Neural crest cell (in vitro differentiated cells): ENCODE measurements at places on chromosomes 7 and 10. TPM values are rescaled to one million over a fixed set of nuclear protein-coding genes. Genes with fewer than 3 reads are reported as not detected.

Gene HNRNPH3
- total RNA-seq: 238 and 250 TPM in 2 replicates

Gene CPA2
- total RNA-seq: 0.55 and 1.2 TPM in 2 replicates

Gene HOXA5
- total RNA-seq: 3.2 and 4.3 TPM in 2 replicates

Gene CHN2
- 15.4 and 15.9 TPM in 2 replicates for total RNA-seq

- H3K4me1 ChIP-seq: peaks cover 4% of the 10 kb centered on the region
- H3K27ac ChIP-seq: no peak overlapping the region
- H3K27me3 ChIP-seq: no peaks in the 10 kb centered on the region
- DNase-seq: no peak
Observed at GRCh38 chr10:78390817-78391216, 357.2 kb downstream of the RPS24 start.

- peak overlapping the region; percentile 76 for H3K27ac ChIP-seq
- H3K4me3 ChIP-seq: no peak overlapping the region
- no peaks in the 10 kb centered on the region for H3K4me1 ChIP-seq
- no peak for DNase-seq
Observed at GRCh38 chr7:116711790-116712189, 39.8 kb downstream of the MET start.

- H3K4me3 ChIP-seq: peak overlapping the region; percentile 58
- peak overlapping the region; percentile 94 for H3K27ac ChIP-seq
- DNase-seq: no peak
- no peaks in the 10 kb centered on the region for H3K27me3 ChIP-seq
- H3K36me3 ChIP-seq: peaks cover 19% of the 10 kb centered on the region
Observed at GRCh38 chr10:62083412-62084267, 182.1 kb downstream of the ARID5B start.

DNA sequence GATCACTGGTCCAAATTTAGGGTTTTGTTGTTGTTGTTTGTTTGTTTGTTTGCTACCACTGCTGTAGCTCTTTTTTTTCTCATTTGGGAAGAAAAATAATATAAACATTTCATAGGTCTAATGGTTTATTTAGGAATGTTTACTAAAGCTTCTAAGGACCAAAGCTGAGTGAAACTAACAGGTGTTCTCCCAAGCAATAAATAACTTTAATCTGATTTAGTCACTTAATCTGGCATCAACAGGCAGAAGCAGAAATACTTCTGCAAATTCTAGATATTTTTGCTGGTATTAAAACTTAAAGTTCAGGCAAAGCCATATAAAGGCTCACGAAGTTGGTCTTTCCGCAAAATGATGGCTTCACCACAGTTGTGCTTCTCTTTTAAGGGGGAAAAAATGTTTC lies 144.5 kb upstream of the YAE1 start:
- no peaks in the 10 kb centered on the region for H3K36me3 ChIP-seq
- H3K4me3 ChIP-seq: no peak overlapping the region
- no peak overlapping the region for H3K27ac ChIP-seq
- DNase-seq: no peak
- peaks cover 6% of the 10 kb centered on the region for H3K4me1 ChIP-seq

DNA sequence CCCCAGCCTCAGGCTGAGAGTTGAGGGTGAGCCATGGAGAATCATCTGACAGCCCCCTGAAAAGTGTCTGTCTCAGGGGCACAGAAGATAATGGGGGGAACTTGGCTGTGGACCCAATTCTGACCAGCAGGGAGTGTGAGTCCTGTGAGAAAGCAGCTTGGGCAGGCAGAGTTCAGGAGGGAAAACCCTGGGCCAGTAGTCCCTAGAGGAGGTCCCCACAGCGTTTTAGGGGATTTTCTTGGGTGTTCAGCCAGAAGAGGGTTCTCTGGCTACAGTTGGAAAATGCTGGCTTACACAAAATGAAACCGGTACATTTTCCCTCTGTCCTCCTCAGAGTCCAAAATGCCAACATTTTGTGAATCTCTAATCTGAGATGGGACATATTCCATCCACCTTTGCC lies 35.8 kb upstream of the TRIM8 start:
- H3K27ac ChIP-seq: no peak overlapping the region
- no peaks in the 10 kb centered on the region for H3K27me3 ChIP-seq
- H3K4me1 ChIP-seq: peaks cover 19% of the 10 kb centered on the region
- peaks cover 3% of the 10 kb centered on the region for H3K36me3 ChIP-seq
- no peak overlapping the region for H3K4me3 ChIP-seq
- no peak for DNase-seq

- DNase-seq: no peak
- no peaks in the 10 kb centered on the region for H3K4me1 ChIP-seq
- H3K4me3 ChIP-seq: no peak overlapping the region
- H3K36me3 ChIP-seq: no peaks in the 10 kb centered on the region
- no peaks in the 10 kb centered on the region for H3K27me3 ChIP-seq
Observed at GRCh38 chr10:58868736-58869435, 307.6 kb upstream of the PHYHIPL start.

GRCh38 chr10:62492012-62492869 lies 118.1 kb downstream of the ZNF365 start:
- no peaks in the 10 kb centered on the region for H3K36me3 ChIP-seq
- no peak overlapping the region for H3K4me3 ChIP-seq

DNA sequence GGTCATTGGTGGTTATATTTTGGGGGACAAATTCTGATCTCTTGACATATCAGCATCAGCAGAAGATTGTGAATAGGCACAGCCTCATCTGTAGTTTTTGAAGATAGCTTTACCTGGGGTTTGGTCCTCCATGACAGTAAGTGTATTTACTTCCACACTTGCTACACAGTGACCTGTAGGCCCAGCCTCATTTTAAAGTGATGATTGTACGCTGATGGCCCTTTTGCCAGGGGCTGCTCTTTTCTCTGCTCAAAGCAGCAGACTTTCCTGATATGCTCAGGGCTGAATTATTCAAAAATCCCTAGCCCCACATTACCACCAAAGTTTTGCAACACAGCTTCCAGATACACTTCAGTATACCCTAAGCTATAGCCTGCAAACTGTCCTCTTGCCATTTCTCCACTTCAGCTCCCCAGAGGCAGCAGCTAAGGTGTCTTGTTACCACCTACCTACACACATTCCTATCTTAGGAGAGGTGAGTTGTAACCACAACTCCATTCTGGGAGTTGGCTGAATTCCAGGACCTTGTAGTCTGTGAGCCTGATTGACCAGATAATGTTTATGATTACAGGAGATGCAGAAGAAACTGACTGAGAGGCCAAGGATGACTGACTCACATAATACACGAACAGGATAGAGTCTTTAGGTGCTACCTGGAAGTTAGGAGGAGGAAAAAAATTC lies 6.0 kb downstream of the ASB4 start:
- H3K4me1 ChIP-seq: peaks cover 15% of the 10 kb centered on the region
- no peaks in the 10 kb centered on the region for H3K27me3 ChIP-seq
- H3K36me3 ChIP-seq: no peaks in the 10 kb centered on the region
- H3K4me3 ChIP-seq: no peak overlapping the region
- no peak overlapping the region for H3K27ac ChIP-seq

- no peaks in the 10 kb centered on the region for H3K27me3 ChIP-seq
- H3K4me3 ChIP-seq: no peak overlapping the region
- no peak overlapping the region for H3K27ac ChIP-seq
- H3K4me1 ChIP-seq: peaks cover 24% of the 10 kb centered on the region
- no peaks in the 10 kb centered on the region for H3K36me3 ChIP-seq
Observed at GRCh38 chr10:44464503-44464902, 79.6 kb upstream of the CXCL12 start.

- DNase-seq: peak; percentile 24
- no peak within 1 kb of the TSS for H3K27ac ChIP-seq
- H3K4me1 ChIP-seq: peaks cover 31% of the 10 kb centered on the region
- peak within 1 kb of the TSS; percentile 84 for H3K4me3 ChIP-seq
Observed at GRCh38 chr7:140672382-140673062, at the start of gene ADCK2. ADCK2 (plus strand) TSS chr7:140672945; CDS start chr7:140673331, 386 bp downstream.

DNA sequence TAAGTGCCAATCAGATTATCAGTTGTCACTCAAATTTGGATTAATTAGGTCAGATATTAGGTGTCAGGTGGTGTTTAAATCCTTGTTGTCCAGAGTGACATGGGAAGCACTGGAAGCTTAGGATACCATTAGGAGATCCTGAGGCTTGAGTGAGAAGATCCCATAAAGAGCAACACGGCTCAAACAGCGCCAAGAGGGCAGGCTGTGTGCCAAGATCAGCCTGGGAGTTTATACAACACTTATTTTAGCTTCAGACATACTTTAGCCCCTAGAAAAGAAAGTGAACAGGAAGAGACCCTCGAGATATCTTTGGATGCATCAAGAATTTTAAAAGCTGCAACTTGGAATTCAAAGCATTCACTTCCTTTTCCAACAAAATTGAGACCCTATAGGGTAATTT lies 14.2 kb upstream of the ACTA2 start:
- no peak overlapping the region for H3K4me3 ChIP-seq
- no peaks in the 10 kb centered on the region for H3K27me3 ChIP-seq
- no peaks in the 10 kb centered on the region for H3K36me3 ChIP-seq
- no peaks in the 10 kb centered on the region for H3K4me1 ChIP-seq
- no peak overlapping the region for H3K27ac ChIP-seq

DNA sequence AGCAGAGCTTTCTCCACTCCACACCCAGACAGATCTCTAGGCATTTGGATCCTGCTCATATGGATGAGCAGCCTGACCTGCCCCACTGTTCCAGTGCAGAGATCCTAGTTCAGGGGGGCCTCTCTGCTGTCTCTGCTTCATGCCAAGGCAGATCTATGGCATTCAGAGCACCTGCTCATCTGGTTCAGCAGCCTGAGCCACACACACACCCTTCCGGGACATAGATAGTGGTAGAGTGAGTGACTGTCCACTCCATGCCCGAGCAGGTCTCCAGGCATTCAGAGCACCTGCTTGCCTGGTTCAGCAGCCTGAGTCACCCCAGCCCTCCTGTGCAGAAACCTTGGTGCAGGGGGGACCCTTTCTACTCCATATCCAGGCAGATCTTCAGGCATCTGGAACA lies 54.3 kb upstream of the ZNF800 start:
- peaks cover 46% of the 10 kb centered on the region for H3K27me3 ChIP-seq
- H3K4me3 ChIP-seq: no peak overlapping the region
- no peaks in the 10 kb centered on the region for H3K4me1 ChIP-seq

- H3K36me3 ChIP-seq: no peaks in the 10 kb centered on the region
- H3K4me3 ChIP-seq: no peak overlapping the region
- no peak for DNase-seq
- peaks cover 20% of the 10 kb centered on the region for H3K4me1 ChIP-seq
Observed at GRCh38 chr7:51286401-51286800, 30.2 kb downstream of the COBL start.
